ENCODE measurements at places on chromosomes 7 and 10.

GRCh38 chr7:12229046-12229445, 18.0 kb downstream of the TMEM106B start:
- no peak for DNase-seq

- no peak for DNase-seq
Observed at GRCh38 chr7:17654940-17655339, 285.4 kb downstream of the SNX13 start.

GRCh38 chr10:11608159-11609013, 3.1 kb downstream of the USP6NL start:
- no peak for DNase-seq

GRCh38 chr10:3000048-3000447, 67.3 kb upstream of the PFKP start:
- DNase-seq, result no peak

GRCh38 chr7:29596593-29597178, 33.1 kb downstream of the PRR15 start:
- no peak for DNase-seq

- no peak for DNase-seq
Observed at GRCh38 chr7:118657391-118658005, 433.0 kb downstream of the ANKRD7 start.

- peak; percentile 51 for DNase-seq
Observed at GRCh38 chr7:98034081-98035035, 44.4 kb upstream of the OCM2 start.

GRCh38 chr10:84837041-84837812, 508.8 kb downstream of the CCSER2 start:
- DNase-seq, result no peak

DNA sequence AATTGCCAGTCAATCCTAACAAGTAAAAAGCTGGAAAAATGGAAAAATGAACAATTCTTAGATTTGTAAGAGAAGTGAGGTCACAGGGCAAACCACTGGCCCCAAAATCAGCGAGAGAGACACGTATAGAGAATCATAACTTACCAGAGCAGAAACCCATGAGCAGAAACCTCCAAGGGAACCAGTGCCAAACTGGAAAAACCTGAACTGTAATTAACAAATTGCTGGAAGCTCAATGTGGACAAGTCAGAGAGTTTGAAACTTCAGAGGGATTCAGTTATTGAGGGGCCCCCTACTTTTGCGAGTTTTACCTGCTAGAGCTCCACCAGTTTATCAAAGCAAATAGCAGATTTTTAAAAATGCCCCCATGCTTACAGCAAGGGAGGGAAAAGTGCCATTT, 119.0 kb downstream of the C7orf25 start:
- no peak for DNase-seq

DNA sequence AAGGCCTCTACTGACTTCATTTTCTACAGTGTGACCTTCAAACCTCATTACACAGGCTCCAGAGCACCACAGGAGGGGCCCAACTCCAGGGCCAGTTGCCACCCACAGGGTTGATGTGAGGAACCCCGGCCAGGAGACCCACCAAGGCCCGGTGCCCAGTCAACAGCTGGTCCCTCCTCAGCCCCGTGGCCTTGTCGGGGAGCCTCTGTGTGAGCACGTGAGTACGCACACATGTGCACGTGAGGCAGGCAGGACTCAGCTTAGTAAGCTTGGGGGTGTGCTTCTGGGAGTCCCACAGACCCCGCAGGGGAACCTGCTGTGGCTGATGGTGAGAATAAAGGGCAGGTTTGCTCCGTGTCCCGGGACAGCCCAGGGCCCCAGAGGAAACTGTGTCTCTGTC, 104.5 kb downstream of the VIPR2 start:
- DNase-seq, result no peak

DNA sequence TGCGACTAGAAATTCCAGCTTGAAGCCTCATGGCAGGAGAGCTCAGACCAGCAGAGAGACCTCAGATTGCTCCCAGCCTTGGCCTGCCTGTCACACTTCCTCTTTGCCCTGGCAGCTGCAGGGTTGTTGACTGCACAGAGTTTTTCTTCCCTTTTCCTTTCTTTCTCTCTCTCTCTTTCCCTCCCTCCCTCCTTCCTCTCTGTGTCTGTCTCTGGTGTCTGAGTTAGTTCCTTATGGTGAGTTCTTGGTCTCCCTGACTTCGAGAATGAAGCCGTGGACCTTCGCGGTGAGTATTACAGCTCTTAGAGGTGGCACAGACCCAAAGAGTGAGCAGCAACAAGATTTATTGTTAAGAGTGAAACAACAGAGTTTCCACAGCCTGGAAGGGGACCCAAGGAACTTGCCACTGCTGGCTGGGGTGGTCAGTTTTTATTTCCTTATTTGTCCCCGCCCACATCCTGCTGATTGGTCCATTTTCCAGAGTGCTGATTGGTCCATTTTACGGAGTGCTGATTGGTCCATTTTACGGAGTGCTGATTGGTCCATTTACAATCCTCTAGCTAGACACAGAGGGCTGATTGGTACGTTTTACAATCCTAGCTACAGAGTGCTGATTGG, 266.3 kb downstream of the RPS24 start:
- no peak for DNase-seq

GRCh38 chr7:33547880-33548279, 357.5 kb upstream of the BMPER start:
- DNase-seq, result no peak

GRCh38 chr10:119872860-119873681, 428 bp upstream of the MCMBP start:
- peak; percentile 34 for DNase-seq

- no peak for DNase-seq
Observed at GRCh38 chr10:78464856-78465267, 431.2 kb downstream of the RPS24 start.

GRCh38 chr7:91292506-91292905, 28.3 kb downstream of the FZD1 start:
- DNase-seq, result no peak

DNA sequence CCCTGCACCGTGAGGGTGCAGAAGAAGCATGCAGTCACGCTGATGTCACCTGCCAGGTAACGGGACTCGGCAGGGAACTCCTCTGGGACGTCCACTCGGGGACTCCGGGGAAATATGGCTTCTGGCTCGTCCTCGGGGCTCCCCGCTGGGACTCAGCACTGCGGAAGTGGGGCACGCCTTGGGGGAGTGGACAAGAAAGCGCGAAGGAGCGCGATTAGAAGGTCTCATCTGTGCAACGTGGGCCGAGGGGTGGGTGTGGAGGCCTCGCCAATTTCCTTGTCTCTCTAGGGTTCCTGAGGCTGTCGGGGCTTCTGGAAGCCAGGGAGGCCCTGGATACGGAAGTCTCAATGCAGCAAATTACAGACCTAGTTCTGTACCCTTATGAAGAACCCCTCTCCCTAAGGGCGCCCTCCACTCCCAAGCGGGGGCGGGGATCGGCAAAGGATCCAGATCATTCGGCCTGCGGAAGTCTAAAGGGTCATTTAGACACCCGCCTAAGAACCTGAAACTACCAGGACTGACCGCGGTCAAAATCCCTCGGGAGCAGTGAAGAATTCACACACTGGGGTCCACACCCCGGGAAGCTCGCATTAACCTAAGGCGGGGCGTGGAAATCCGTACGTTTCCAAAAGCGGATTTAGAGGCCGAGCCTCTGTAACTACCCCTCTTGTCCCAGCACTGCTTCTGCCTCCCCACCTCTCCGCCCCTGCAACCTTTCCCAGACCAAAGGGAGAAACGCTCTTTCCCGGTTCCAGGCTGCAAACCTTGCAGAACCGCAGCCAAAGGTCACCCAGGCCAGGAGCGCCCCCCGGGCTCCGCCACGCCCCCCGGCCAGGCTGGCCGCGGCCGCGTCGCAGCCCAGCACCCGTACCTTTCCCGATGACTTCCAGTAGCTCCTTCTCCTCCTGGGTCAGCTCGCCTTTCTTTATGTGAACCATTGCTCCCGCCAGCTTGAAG, 640 bp downstream of the ANKMY2 start:
- DNase-seq, result no peak

GRCh38 chr10:2744547-2745200, 322.7 kb upstream of the PFKP start:
- DNase-seq, result no peak

DNA sequence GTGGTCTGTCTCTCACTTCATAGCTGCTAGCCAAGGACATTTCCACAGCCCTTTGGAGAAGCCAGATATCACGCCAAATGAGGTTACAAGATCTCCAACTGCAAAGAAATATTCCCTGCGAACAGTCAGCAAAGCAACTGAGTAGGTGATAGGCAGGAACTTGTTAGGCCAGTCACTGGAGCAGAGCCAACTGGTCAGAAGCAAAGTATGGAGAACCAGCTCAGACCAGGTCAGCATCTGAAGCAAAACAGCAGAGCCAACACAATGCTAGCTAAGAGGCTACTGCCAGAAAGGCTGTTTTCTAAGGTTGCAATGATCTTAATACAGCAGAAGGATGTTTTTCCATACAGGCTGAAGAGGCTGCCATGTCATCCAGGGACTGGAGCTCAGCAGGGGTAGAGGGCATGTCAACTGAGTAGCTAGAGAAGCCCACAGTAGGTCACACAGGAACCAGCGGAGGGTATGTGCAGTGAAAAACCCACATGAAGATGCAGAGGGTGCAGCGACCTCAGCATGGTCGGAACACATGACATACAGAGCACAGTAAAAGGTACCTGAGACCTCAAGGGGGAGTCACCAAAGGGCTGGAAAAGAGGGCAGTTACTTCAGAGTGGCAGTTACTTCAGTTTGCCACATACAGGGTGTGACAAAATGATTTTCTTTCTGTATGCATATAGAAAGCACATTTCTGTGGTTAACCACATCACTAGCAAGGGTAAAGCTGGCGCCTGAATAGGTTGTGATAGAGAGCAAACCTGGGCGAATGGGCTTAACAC, 8.9 kb downstream of the SEC31B start:
- DNase-seq, result no peak

- no peak for DNase-seq
Observed at GRCh38 chr7:149495785-149496641, 1.6 kb downstream of the ZNF746 start.

- DNase-seq, result no peak
Observed at GRCh38 chr7:55558962-55559920, 13.1 kb downstream of the VOPP1 start.

GRCh38 chr7:20200971-20201370, 16.2 kb downstream of the MACC1 start:
- DNase-seq, result no peak

- DNase-seq, result peak; percentile 68
Observed at GRCh38 chr10:53256623-53257022, 484.0 kb upstream of the MBL2 start.
